ENCODE measurements at places on chromosomes 3 and 15. TPM values are rescaled to one million over a fixed set of nuclear protein-coding genes. Genes with fewer than 3 reads are reported as not detected.

GRCh38 chr3:160860346-160860745 lies 104.3 kb downstream of the PPM1L start:
- DNase-seq: no peak
- no peak overlapping the region for H3K4me3 ChIP-seq
- no peaks in the 10 kb centered on the region for H3K4me1 ChIP-seq
- H3K27ac ChIP-seq: no peak overlapping the region
- H3K27me3 ChIP-seq: no peaks in the 10 kb centered on the region
- H3K36me3 ChIP-seq: no peaks in the 10 kb centered on the region

GRCh38 chr15:46111730-46112129 lies 476.9 kb downstream of the SQOR start:
- DNase-seq: no peak
- no peaks in the 10 kb centered on the region for H3K27me3 ChIP-seq
- no peaks in the 10 kb centered on the region for H3K4me1 ChIP-seq

- no peak overlapping the region for H3K4me3 ChIP-seq
- no peaks in the 10 kb centered on the region for H3K27me3 ChIP-seq
- H3K27ac ChIP-seq: no peak overlapping the region
- no peak for DNase-seq
- no peaks in the 10 kb centered on the region for H3K36me3 ChIP-seq
- H3K4me1 ChIP-seq: no peaks in the 10 kb centered on the region
Measured at GRCh38 chr3:20125289-20125688, 60.7 kb downstream of the SGO1 start.

DNA sequence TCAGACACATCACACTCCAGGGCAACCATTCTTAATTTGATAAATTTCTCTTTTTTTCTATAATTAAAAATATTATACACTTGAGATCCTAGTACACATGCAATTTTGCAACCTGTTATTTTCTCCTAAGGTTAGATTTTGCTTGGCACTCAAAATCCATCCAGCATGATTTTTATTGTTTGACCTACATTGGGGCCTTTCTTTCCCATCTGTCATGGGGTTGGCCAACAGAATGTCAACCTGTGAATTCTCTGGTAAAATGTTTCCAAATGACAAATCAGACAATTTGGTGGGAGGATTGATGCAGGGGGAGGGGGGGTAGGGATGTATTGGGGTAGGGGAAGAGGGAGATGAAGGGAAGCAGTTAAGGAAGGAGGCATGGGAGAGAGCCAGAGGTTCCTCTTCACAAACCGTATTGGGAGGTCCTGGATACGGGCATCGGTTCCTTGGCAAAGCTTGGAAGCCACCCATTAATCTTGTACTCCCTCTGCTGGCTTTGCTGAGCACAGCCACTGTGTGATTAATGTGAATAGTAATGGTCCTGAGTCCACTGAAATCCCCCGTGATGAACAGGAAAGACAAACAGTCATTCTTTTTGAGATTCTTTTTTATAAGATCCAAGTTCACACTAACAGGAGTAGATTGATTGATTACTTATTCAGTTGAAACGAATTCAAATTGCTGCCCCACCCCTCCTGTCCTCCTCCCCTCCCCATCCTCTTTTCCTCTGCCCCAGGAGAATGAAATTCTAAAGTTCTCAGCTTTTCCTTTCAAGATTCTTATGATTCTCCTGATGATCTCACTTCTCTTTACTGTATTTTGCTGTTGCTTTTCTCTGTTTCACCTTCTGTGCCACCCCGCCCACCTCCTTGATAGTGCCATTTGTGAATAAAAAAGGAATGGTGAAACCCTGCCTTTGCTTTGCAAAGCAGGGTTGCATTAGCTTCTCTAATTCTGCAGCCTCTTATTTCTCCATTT lies 82.2 kb upstream of the SLC25A26 start:
- no peaks in the 10 kb centered on the region for H3K4me1 ChIP-seq
- H3K4me3 ChIP-seq: no peak overlapping the region
- no peak overlapping the region for H3K27ac ChIP-seq
- DNase-seq: peak; percentile 22

GRCh38 chr3:28308196-28308595 lies 40.3 kb upstream of the ZCWPW2 start:
- no peak overlapping the region for H3K4me3 ChIP-seq
- DNase-seq: no peak
- no peaks in the 10 kb centered on the region for H3K4me1 ChIP-seq
- H3K36me3 ChIP-seq: no peaks in the 10 kb centered on the region
- H3K27ac ChIP-seq: no peak overlapping the region
- H3K27me3 ChIP-seq: no peaks in the 10 kb centered on the region

- H3K36me3 ChIP-seq: no peaks in the 10 kb centered on the region
- no peak overlapping the region for H3K27ac ChIP-seq
- no peaks in the 10 kb centered on the region for H3K27me3 ChIP-seq
- no peaks in the 10 kb centered on the region for H3K4me1 ChIP-seq
Measured at GRCh38 chr3:97892852-97893251, 71.0 kb downstream of the CRYBG3 start.

DNA sequence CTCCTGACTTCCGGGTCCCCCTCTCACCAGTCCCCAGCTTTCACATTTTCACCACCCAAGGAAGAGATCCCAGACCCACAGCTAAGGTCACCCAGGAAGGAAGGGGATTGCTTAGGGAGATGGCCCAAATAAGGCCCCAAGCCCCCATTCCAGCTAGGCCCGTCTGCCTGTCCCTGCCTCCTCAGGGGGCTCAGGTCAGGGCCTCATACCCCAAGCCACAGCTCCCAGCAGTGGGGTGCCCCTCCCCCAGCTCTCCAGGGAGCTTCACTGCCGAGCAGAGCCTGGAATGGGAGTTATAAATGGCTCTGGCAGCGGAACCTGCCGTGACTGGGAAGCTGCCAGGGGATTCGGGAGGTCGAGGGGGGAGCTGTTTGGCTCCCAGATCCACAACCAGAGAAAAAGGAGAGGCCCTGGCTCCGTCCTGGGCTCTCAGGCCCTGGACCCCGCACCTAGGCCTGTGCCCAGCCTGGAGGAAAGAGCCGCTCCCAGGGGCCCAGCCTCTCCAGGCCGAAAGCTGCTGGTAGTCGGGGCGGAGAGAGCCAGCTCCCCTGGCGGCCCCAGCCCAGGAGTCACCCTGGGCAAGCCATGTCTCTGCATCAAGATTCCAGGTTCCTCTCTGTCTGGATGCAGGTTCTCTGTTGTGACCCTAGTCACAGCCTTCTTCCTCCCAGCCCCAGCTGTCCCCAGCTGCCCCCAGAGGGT lies 550 bp downstream of the CCDC9B start:
- no peaks in the 10 kb centered on the region for H3K36me3 ChIP-seq
- DNase-seq: peak; percentile 86
- peak overlapping the region; percentile 32 for H3K4me3 ChIP-seq
- peak overlapping the region; percentile 97 for H3K27ac ChIP-seq
- peaks cover 7% of the 10 kb centered on the region for H3K4me1 ChIP-seq

DNA sequence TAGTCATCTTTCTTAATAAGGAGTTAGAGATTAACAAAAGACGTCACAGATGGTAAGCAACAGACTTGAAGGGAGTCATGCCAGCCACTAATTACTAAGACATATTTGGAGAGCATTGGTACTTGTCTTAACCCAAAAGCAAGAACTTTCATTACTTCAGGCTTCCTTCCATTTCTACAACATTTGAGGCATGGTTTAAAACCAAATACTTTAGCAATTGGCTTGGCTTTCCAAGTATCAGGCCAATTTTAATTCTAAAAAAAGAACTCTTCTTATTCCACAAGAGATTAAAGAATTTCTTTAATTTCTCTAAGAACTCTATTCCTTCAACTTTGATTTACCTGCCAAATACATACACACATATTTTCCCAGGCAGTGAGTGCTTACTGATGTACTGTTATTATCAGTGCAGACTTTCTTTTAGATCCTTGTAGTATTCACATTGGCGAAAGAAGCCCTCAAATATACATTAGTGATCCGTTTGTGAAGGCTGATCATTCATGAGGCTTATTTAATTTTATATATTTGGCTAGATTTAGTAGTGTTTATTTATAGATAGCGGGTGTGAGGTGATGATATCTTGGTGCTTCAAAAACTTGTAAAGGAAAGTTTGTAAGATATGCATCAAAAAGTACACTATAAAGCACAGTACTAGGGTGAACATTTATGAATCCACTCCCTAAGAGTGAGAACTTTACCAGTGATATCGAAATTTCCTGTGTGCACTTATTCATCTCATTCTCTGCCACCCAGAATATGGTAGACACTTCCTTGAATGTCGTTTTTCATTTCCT lies 229.2 kb downstream of the MFSD1 start:
- H3K4me3 ChIP-seq: no peak overlapping the region
- H3K27ac ChIP-seq: no peak overlapping the region
- H3K27me3 ChIP-seq: no peaks in the 10 kb centered on the region
- H3K4me1 ChIP-seq: no peaks in the 10 kb centered on the region

DNA sequence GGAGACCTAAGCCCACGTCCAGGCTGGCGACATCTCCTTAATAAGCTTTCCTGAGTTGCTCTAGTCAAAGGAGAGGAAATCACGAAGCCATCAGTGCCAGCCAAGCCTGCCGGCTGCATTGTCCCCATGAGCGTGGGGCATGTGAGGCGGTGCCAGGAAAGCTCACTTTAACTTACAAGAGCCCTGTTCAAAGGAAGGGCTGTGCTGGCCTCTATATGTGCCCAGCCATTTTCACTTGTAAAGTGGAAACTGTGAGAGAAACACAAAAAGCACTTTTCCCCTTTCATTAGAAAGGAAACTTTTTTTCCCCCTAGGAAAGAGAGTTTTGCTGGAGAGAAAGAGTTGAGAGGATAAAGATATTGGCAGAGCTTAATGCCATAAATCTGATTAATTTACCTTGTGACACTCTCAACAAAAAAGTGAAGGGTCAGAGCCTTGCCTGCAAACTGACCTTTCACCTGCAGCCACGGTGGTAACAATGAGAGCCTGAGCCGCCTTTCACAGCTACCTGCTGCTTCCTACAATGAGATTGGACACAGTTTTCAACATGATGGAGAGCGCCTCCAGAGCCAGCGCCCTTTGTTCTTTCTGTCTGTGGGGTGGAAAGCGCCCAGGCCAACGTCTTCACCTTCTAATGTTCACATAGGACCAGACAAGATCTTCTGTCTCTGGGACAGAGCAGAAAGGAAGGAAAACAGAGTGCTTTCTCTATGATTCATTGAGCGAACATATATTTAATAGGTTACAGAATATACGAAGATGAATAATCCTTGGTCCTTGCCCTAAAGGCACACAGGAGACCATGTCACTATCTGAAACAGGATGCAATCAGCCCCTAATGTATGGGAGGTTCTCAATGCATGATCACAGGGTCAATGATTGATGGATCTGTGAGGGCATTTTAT lies 233.1 kb upstream of the HES1 start:
- no peaks in the 10 kb centered on the region for H3K4me1 ChIP-seq
- no peaks in the 10 kb centered on the region for H3K27me3 ChIP-seq
- no peak overlapping the region for H3K4me3 ChIP-seq
- DNase-seq: no peak

- H3K4me3 ChIP-seq: no peak overlapping the region
- no peaks in the 10 kb centered on the region for H3K36me3 ChIP-seq
- no peaks in the 10 kb centered on the region for H3K27me3 ChIP-seq
- no peaks in the 10 kb centered on the region for H3K4me1 ChIP-seq
Measured at GRCh38 chr3:196117809-196118208, 35.9 kb upstream of the TFRC start.

DNA sequence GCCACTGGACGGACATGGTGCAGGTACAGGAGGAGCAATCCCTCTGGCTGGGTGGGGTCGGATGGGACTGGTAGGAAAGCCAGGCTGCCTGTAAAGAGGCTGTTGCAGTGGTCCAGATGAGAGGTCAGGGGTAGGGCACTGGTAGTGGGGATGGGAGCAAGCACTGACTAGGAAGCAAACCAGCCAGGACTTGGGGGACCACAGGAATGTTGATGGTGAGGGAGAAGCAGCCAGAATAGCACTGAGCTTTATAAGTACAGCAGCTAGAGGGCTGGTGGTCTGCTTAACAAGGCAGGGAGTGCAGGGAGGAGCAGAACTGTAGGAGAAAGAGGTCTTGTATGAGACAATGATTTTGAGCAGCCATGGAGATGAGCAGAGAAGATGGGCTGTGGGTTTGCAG lies 38.7 kb upstream of the PTPN23 start:
- no peaks in the 10 kb centered on the region for H3K4me1 ChIP-seq
- no peaks in the 10 kb centered on the region for H3K27me3 ChIP-seq
- H3K36me3 ChIP-seq: no peaks in the 10 kb centered on the region
- H3K4me3 ChIP-seq: no peak overlapping the region

DNA sequence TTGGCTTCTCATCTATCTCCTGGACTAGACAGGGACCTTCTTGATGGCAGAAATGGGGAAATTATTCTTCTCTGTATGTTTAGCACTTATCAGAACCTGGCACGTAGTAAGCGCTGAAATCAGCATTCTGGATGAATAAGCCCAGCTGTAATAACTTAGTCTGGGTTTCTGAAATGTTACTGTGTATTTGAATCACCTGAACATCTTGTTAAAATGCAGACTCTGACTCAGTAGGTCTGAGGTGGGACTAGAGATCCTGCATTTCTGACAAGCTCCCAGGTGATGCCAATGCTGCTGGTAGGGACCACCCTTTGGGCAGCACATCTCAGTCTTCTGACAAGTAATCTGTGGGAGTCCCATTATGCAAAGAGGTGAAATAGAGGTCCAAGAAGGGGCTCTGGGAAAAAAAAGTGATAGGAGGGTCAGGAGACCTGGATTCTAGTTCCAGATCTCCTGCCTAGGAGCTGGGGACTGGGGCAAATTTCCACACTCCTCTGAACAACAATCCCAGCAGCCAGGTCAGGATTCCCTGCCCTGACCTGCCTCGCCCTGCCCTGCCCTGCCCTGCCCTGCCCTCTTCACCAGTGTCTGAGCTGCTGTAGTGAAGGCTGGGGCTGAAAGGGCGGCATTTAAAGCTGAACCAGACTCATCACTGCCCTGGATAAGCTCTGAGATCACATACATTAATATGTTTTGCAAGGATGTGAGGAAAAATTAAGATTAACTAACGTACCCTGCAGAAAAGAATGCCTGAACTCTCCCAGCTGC lies 17.2 kb upstream of the SLC6A11 start:
- no peak overlapping the region for H3K27ac ChIP-seq
- DNase-seq: no peak
- H3K27me3 ChIP-seq: no peaks in the 10 kb centered on the region

FMN1 gene
- 3.8 TPM for total RNA-seq

SAMMSON gene
- not detected for total RNA-seq

CPEB1 gene
- 0.77 TPM for total RNA-seq

TTC23 gene
- 37.6 TPM for total RNA-seq

CHRFAM7A gene
- total RNA-seq: 8.9 TPM

ATP13A5 gene
- not detected for total RNA-seq

FANCD2OS gene
- not detected for total RNA-seq

CLN6 gene
- 4.1 TPM for total RNA-seq

GOLGA6B gene
- total RNA-seq: not detected

SLC9C1 gene
- total RNA-seq: not detected

SST gene
- not detected for total RNA-seq

Measured in uterus (tissue), 4 donors.